ENCODE measurements at places on chromosomes 12 and 14.

DNA sequence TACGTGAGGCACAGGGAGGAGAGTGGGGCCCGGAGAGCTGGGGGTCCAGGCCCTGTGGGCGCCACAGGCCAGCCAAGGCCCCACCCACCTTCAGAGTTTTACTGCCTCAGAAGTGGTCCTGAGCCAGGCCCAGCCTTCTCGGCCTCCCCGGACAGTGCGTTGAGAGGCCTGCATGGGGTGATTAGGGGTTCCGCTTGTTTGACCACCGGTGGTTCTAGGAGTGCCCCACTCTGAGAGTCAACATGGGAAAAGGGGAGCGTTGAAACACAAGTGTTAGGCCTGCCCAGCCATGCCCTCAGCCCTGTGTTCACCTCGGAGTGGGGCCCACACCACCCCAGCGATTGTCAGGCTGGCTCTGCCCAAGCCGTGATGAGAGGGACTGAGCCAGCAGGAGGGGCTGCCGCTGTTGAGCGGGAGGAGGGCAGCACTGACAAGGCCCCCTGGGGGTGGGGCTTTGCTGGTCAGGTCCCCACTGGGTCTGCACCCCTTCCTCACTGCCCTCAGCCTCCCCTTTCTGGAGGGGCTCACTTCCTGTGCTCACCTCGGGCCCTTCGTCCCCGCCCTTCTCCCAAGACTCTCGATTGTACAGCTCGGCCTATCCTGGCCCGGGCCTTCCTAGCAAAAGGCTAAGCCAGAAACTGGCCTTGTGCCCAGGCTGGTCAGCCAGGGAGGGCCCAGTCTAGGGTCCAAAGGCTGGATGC, 4.8 kb downstream of the CKB start:
- no peak for DNase-seq

DNA sequence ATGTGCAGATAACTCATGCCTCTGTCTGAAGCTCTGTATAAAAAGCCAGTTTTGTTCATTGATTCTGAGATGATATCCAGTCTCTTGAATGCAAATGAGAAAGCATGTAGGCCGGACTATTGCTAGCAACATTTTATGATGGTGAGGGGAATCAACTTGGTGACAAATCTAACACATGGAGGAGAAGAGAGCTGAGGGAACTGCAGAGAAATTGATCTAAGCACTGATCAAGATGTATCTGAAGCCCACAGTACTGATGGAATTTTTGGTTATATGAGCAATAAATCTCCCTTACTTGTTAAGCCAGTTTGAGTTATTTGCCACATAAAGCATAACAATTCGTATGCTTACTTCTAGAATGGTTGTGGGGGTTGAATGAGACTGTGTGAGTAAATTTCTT, 295.6 kb upstream of the DDHD1 start:
- no peak for DNase-seq

- DNase-seq, result peak; percentile 63
Observed at GRCh38 chr14:22837114-22837749, 847 bp downstream of the MMP14 start.

DNA sequence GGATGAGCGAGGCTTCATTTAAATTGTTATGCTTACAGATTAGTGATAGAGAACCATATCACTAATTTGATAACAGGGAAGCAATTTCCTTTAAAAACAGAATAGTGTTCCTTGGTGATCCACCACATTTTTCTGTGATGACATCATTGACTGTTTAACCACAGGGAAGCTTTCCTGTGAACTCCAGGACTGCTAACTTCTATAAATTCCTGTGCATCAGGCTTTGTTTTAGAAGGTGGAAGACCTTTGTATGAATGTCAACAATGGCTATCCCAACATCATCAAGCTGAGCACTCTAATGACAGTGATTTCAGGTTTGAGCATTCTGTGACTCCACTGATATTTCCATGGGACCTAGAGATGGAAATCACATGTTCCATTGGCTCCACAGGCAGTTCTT, 177.1 kb downstream of the RMST start:
- no peak for DNase-seq

- no peak for DNase-seq
Observed at GRCh38 chr12:16086942-16087341, 175.8 kb downstream of the DERA start.

DNA sequence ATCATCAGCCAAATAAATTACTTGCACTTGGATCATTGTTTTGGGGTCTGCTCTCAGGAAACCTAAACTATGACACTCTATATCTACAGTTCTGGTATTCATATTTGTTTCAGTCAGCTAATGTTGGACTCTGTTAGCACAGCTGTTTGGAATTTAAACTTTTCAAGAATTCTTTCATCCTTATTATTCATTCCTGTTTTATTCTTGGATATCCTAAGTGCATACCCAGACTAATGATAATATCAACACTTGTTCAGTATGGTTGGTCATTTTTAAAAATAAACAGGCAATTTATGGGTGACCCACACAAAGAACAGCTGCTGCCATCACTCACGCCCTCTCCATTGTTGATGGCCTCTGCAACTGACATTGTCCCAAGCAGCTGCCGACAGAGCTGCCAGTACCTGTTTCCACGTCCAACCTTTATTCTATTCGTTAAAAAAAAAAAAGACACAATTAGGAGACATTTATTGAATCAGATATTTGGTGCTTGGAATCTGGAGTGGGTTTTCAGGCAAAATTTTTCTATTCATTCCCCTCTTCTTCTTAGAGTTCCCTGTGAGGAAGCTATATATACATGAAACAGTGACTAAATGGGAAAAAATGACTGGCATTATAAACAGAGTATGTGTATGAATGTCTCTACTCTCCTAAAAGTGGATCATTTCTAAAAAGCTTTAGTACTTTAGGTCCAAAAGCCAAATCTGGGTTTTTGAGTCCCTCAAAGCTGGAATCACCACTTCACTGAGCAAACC, 252.1 kb upstream of the NAV3 start:
- DNase-seq, result peak; percentile 38

- DNase-seq, result no peak
Observed at GRCh38 chr14:32733015-32733414, 205.7 kb upstream of the NPAS3 start.

DNA sequence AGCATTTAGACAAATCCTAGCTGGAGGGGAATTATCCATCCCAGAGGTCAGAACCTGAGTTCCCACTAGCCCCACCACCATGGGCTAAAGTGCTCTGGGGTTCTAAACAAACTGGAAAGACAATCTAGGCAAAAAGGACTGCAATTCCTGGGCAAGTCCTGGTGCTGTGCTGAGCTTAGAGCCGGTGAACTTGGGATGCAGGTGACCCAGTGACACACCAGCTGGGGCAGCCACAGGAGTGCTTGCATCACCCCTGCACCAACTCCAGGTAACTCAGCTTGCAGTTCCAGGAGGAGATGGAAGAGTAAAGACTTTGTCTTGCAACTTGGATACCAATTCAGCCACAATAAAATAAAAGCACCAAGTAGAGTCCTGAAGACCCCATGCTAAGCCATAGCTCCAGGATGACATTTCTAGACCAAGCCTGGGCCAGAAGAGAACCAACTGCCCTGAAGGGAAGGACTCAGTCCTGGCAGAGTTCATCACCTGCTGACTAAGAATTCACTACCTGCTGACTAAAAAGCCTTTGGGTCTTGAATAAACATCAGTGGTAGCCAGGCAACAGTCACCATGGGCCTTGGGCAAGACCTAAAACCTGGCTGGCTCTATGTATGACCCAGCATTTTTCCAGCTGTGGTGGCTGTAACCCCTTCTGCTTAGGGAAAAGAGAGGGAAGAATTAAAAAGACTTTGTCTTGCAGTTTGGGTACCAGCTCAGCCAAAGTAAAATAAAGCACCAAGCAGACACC, 223.4 kb upstream of the DIO2 start:
- DNase-seq, result no peak

DNA sequence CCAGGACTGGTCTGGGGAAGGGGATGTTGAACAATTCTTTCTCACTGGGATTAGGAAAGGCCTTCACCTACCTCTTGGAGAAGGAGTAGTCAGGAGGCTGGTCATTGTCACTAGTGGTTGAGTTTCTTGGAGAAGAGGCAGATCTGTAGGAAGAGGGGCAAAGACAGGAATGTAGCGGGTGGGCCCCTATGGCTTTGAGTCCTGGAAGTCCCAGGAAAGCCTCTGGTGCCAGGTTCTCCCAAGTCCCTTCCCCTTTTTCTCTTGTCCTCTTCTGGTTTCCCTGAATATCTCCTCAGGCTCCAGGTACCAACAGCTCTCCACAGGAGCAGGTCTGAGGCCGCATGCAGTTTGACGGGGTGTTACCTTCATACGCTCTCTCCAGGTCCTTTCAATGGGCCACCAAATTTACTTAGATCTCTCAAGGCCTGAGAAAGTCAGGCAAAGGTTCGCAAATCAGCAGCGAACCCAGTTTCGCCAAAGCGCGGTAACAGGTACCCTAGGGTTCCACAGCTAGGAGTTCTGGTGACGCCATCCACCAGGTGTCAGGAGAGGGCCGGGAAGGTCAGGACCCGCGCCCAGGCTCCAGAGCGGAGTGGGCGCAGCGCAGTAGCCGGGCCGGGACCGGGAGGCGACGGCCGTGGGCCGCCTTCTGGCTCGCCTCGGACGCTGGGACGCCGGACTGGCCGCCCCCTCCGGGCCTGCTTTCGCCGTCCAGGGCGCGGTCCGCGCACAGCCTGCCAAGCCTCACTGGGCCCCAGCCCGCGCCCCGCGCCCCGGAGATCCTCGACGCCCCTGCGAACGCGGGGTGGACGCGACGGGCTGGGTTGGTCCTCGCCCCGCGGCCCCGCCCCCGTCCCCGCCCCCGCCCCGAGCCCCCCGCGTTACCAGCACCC, 795 bp downstream of the SMAGP start:
- DNase-seq, result peak; percentile 29

DNA sequence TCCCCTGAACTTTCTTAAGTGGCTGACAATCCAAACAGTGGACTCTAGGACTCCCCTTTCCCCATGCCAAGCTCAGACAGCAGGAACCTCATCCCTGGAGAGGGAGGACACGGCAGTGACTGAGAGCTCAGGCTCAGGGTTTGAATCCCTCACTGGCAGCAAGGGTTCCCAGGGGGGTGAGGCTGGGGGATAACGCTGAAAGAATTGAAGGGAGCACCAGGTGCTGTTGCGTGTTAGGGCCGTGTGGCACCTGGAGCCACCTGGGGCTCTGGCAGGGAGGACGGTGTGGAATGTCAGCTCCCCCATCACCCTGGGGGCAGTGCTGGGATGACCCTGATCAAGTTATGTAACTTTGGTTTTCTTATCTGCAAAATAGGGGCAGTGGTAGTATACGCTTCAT, 40.1 kb downstream of the ANO2 start:
- DNase-seq, result no peak

GRCh38 chr12:117674313-117674712, 294.5 kb downstream of the KSR2 start:
- DNase-seq, result no peak

GRCh38 chr12:41585784-41586183, 397.7 kb downstream of the PDZRN4 start:
- no peak for DNase-seq

- no peak for DNase-seq
Observed at GRCh38 chr12:89424389-89424788, 72.1 kb upstream of the DUSP6 start.

DNA sequence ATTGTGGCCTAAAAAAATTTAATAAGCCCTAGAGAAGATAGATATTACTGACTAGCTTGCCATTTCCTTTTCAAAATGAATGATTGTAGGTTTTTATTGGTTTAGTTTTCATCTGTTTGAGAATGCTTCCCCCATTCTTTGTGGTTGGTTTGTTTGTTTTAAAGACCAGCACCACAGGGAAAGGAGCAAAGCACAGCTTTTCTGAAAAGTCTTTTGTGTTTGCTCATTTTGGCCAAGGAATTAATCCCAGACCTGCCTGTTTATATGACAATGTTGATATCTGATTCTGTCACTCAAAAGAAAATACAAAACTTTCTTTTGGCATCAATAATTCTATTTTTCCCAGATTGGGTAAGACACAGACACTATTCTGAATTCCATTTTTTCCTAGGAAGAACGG, 312.5 kb upstream of the FLRT2 start:
- DNase-seq, result no peak

GRCh38 chr12:115199831-115200230, 515.9 kb upstream of the TBX3 start:
- peak; percentile 73 for DNase-seq

DNA sequence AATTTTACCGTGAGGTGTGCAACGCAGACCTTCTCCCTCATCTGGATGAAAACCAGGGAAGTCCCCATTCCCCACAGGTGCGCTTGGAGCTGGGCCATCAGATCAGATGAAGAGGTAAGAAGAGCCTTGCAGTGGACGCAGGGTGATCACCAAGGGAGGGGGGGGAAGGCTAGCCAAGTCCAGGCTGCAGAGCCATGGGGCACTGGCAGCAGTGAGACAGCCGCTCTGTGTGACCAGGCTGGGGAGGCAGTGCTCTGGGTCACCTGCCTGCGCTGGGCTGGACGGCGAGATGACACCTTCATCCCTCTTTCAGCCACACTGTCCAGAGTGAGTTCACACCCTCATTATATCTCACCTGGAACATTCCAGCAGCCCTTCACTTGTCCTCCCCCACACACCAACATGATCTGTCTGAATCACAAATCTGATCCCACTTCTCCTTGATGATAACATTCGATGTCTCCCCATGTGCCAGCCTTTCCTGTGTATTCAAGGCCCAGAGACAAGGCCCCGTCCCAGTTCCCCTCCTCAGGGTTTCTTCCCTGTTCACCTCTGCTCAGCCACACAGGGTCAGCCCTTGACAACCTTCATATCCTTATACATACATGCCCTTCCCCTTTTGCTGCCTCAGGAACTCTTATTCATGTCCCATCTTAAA, 65.9 kb upstream of the VASH1 start:
- no peak for DNase-seq

DNA sequence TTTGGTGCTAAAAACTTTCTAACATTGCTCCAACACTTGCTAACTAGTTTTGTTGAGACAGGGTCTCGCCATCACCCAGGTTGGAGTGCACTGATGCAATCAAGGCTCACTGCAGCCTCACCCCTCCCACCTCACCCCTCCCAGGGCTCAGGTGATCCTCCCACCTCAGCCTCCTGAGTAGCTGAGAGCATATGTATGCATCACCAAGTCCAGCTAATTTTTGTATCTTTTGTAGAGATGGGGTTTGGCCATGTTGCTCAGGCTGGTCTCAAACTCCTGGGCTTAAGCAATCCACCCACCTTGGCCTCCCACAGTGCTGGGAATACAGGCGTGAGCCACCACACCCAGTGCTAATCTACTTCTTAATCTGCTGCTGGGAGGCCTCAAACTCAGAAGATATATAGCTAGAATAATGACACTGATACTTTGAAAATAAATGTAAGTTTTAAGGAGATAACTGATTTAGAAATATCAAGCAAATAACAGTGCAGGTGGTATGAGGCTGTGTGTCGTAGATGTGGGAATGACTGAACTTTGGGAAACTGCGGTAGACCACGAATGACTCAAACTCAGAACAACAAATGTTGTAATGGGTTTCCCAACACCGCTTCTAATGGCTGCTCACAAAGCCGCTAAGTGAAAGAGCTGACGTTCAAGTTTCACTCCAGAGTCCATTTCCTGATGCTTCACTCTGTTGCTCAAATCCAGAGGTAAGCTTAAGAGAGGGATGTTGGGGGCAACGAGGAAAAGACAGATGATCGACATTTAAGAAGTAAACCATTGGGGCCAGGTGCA, 10.0 kb downstream of the TMCC3 start:
- peak; percentile 30 for DNase-seq
